ENCODE measurements at places on chromosomes 2 and 18.

- no peak for DNase-seq
Observed at GRCh38 chr2:88329815-88330603, 122.5 kb downstream of the FOXI3 start.

DNA sequence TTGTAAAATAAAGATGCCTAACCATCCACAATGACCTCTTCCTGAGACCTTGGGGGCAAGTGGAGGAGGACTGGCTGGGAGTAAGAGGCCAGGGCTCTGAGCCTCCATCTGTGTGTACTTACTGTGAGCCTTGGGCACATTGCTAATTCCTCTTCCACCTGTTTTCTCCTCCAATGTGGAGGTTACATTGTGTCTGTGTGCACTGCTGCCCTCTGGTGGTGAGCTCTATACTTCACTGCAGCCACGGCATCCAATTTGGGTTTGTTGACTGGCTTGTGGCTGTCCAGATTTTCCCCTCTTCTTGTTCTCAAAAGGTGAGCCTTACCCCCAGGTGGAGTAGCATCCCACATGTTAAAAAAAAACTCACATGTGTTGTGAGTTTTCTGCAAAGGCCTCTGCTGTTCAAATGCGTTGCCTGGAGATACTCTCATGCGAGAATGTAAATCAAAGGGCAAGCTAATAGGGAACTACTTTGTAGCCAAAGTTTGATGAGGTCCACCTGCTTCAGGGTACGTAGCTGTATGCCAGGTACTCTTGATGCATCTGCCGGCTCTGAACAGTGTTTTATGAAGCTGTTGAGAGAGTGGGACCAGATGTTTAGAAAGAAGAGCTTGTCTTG is 80.8 kb downstream of the APOB start:
- peak; percentile 54 for DNase-seq

DNA sequence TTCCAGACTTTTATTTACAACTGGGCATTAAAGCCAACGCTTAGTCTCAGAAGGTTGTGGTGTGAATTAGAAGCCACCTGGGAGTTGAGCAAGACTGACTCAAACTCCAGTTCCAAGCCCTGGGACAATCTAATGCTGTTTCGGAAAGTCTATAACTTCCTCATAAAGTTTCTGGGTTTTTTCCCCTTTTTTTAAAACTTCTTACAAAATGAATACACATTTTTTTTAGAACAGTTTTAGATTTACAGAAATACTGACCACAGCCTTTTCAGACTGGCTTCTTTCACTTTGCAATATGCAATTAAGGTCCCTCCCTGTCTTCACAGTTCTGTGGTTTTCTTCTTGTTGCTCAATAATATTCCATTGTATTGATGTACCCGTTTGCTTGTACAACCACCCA is 115.9 kb upstream of the TWIST2 start:
- DNase-seq: no peak

DNA sequence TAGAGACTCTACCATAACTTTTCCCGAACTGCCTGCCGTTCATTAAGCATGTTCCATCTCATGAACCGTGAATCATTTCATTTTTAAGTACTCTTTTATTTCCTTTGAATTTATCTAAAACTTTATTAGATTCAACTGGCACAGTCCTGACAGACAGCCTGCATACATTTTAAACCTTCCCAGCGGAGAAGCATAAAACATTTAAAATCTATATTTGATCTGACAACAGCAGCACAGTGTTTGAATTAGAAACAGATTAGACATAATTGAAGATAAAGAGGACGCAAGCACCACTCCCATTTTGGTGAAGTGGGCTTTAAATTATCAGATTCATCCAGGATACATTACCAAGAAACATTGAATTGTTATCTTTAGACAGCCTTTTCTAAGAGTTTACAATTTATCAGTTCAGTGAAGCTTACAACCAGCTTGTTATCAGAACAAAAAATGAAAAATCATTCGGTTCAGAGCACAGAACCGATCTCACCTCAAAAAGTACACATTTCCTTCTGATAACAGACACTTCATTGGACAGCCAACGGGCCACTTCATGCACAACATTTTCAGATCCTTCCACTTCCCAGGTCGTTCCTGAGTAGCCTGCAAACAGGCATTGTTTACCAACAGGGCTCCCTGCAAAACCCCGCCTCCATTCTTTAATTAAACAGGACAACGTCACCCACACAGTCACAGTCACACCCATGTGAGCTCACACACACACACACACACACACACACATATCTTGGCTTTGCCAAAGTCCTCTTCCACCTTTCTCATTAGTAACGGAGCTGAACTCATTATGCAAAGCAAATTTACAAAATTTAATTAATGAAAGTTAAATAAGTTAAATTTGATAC is 171.2 kb downstream of the SP3 start:
- no peak for DNase-seq

DNA sequence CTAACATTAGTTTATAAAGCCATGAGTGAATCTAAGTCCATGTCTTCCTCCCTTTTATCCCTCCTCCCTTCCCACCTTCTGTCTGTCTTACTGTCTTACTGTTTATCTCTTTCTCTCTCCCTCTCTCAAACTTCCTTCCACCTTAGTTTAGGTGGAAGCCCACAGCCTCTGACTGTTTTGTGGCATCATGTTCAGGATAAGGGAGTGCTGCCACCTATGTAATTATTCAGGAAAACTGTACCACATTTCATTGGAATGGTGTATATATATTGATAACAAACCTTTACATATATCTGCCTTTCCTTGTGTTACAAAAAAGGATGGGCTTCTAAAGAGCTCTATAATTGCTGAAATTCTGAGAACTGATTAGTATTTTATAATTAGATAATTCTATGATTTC is 48.7 kb downstream of the NETO1 start:
- DNase-seq: no peak

- no peak for DNase-seq
Observed at GRCh38 chr18:58324824-58325480, 280.9 kb downstream of the NEDD4L start.

GRCh38 chr18:61531182-61531581 is 198.0 kb downstream of the CDH20 start:
- no peak for DNase-seq

DNA sequence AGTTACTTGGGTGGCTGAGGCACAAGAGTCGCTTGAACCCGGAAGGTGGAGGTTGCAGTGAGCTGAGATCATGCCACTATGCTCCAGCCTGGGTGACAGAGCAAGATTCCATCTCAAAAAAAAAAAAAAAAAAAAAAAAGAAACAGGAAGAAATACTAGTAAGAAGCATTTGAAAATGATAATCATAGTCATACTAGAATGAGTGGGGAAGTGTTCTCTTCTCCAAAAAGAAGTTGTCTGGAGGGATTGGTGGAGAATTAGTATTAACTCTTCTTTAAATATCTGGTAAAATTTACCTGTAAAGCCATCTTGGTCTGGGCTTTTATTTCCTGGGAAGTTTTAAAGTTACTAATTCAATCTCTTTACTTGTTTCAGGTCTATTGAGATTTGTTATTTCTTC is 131.8 kb downstream of the FAM210A start:
- DNase-seq: no peak

GRCh38 chr2:168731616-168732015 is 70.8 kb upstream of the NOSTRIN start:
- DNase-seq: no peak

GRCh38 chr2:231720292-231720986 is 12.1 kb downstream of the PTMA start:
- no peak for DNase-seq

GRCh38 chr18:75063196-75063595 is 145.7 kb downstream of the PTGR3 start:
- DNase-seq: no peak

- DNase-seq: no peak
Observed at GRCh38 chr18:61575419-61575818, 242.2 kb downstream of the CDH20 start.

DNA sequence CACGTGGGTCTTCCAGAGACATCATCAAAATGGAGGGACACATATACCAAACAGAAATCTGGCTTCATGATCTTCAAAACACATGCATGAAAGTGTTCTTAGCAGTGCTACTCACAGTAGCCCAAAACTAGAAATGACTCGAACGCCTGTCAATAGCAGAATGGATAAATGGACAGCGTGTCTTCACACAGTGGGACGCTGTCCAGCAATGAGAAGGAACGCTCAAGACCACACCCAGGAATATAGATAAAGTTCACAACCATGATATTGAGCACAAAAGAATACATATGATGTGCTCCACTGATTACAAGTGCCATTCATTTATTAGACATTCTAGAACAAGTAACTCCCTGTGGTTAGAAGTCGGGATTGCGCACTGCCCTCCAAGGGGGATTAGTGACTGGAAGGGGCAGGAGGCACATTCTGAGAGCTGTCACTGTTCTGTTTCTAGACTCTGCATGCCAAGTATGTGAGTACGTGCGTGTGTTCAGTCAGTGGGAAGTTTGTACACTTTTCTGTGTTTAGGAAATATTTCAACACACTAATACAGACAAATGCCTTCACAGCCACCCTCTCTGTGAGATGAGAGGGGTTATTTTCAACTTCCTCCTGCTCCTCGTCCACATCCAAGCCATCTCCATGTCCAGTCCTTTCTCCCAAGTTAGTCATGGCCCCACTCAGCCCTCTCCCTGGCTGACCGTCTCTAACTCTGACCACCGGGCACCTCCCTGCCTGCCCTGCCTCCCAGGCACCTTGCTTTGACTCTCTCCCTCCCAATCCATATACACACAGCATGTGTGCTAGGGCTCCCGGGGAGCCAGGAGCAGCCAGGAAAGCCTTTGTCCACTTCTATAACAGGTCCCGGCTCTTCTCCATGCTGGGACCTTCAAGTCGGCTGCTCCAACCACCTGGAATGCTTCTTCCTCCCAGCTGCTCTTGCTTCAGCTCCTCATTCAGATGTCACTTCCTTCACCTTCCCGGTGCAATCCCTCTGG is 26.9 kb upstream of the TNS1 start:
- no peak for DNase-seq

GRCh38 chr2:166112193-166112605 is 15.6 kb downstream of the SCN1A start:
- no peak for DNase-seq

GRCh38 chr2:208415897-208416296 is 9.3 kb downstream of the PTH2R start:
- no peak for DNase-seq

DNA sequence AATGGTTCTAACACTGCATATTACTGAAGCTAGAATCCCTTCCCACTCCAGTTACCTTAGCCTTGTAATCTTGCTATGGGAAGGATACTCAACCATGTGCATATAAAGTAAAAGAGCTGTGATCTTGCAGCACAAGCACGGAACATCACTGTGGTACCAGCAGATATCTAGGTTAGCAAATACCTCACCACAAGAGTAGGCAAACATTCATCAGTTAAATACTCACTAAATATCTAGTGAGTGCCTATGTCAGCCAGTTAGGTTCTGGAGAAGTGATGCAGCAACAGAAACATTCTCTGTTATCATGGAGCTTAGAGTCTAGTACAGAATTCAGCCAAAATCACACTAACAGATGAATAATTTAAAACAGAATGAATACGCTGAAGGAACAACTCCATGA is 349.6 kb upstream of the UBE2E3 start:
- DNase-seq: no peak

DNA sequence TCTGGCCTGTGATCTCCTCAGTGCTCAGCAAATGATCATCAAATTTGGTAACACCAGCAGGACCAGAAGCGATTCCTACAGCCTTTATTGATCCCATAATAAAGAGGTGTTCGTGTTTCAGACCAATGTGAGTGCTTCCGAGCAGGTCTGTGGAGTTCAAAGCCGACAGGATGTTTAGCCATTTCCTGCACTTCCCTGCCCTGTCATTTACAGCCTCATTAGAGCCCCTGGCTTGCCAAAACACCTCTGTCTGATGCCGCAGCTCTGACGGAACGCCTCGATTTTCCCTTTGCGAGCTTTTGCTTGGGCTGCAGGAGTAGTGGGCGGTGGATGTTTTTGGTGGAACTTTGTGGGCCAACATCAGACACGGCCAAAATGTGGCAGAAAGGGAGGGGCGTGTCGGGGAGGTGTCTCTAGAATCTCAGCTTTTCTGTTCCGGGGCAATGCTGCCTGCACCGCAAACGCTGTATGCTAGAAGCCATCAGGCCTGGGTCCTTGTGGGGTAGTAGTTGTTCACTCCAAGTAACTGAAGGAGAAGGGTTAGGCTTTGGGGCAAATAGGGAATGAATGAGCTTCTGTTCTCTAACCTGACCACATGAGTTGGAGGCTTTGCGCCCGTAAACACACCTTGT is 26.1 kb upstream of the INHBB start:
- no peak for DNase-seq

All from stimulated activated CD8-positive, alpha-beta memory T cell treated with anti-CD3 and anti-CD28 coated beads, Interleukin-12 subunit alpha, Interleukin-12 subunit beta, amount 100 ng/mL, for 1 hour (primary cell).